ENCODE measurements at places on chromosomes 2 and 18.

DNA sequence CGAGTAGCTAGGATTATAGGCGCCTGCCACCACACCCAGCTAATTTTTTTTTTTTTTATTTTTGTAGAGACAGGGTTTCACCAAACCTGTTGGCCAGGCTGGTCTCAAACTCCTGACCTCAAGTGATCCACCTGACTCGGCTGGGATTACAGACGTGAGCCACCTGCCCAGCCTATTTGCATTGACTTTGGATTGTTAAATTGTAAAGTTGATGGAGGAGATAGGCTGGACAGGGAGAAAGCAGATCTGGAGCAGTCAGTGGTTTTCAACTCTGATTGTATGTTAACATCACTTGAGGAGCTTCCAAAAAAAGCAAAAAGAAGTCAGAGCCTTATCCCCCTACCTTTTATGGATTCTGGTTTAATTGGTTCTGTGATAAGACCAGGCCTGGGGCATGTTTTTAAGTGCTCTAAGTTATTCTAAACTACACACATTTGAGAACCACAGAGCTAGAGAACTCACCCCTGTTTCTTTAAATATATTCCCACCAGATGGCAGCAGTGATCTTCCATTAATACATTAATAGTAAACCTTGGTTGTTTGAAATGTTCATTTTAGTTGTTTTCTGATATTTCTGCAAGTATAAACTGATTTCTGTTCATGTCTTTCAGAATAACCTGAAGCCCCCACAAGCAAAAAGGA, 7.5 kb downstream of the C2orf49 start:
- DNase-seq: no peak

GRCh38 chr2:82339805-82340204, 2035.3 kb upstream of the LRRTM1 start:
- DNase-seq: no peak

GRCh38 chr2:203809084-203809521, 58.5 kb upstream of the CTLA4 start:
- DNase-seq: no peak

DNA sequence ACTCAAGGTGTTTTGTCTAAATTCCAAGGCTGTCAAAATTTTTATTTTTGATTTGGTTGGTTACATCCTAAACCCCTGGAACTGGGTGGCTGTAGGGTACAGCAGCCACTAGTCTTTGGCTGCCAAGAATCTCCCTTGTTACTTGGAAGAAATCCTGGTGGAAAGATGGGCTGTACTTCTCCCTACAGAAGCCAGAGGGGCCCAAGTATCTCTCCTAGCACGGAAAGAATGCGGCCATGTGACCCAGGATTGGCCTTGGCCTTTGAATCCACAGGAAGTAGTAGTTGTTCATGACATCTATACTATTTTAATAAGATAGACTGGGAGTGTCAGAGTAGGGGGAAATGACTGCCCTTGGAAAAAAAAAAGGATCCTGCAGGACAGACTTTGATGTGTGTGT, 54.4 kb upstream of the MYO3B start:
- DNase-seq: no peak

DNA sequence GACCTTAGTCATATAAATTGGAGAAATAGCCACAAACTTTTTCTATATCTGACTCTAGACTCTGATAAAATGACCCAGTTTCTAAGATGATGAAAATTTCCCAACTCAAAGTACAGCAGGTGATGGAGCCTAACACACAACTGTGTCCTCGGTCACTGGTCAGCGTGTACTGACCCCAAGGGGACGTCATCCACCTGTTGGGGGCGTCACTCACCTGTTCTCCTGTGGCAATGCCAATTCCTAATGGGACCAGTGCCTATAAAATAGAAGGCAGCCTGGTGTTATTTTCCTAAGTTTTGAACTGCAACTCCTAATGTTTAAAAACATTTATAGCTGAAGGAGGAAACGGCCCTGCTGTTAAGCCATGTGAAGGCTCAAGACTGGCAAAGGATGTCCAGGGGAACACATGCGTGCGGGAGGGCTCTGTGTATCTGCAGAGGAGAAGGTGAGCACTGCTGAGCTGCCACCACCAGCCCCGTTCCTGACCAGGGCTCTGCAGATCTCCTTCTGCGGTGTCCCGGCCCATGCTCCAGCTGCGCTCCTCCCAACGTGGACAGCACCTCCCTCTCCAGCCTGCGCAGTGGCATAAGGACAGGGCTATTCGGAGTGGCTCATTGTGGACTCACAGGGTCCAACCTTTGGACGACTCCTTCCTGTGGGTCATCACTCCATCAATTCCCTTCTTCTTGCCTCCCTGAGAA, 21.2 kb downstream of the TYMS start:
- DNase-seq: no peak

- DNase-seq: no peak
Measured at GRCh38 chr2:150404147-150404546, 83.3 kb downstream of the RND3 start.

DNA sequence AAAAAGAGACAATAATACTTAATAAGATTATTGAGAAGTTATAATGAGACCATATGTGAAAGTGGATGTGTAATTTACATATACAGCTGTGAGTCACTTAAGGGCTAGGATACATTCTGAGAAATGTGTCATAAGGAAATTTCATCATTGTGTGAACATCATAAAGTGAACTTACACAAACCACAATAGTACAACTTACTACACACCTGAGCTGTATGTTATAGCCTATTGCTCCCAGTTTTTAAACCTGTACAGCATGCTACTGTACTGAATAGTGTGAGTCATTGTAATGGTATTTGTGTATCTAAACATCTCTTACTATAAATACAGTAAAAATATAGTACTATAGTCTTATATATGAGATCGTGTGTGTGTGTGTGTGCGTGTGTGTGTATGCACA, 1420.3 kb upstream of the PIK3C3 start:
- DNase-seq: no peak

- no peak for DNase-seq
Measured at GRCh38 chr2:225670111-225670974, 270.8 kb downstream of the NYAP2 start.

DNA sequence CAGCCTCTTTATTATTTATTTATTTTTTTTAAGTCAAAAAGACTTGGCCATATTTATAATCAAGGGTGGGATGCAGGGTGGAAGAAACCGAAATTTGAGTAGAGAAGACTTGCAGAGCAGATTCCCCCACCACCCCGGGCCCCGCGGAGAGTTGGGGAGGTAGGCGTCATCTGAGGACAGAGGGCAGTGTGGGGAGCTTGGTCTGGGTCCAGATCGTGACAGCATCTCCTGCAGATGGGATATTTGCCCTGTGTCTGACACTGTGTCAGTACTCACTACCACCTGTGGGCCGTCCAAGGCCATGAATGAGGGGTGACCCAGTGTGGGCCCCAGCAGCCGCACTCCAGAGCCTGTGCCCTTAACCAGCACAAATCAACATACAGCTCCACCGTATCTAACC, 10.5 kb upstream of the PRELID3A start:
- no peak for DNase-seq

DNA sequence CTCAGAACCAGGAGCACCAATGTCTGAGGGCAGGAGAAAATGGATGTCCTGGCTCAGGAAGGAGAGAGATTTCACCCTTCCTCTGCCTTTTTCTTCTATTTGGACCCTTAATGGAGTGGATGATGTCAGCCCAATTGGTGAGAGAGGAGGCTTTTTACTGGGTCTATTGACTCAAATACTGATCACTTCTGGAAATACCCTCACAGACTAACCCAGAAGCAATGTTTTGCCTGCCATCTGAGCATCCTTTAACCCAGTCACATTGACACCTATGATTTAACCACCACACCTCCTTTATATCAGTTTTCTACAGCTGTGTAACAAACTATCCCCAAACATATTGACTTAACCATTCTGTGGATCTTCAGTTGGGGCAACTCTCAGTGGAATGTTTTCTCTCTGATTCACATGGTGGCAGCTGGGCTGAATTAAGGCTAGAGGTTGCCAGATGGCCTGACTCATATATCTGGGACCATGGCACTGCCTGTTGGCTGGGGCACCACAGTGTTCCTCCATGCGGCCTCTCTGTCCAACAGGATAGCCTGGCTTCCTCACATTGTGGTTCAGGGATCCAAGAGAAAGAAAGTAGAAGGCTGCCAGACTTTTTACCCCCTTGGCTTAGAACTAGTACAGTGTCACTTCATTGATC, 18.2 kb upstream of the MBOAT2 start:
- no peak for DNase-seq

- DNase-seq: no peak
Measured at GRCh38 chr2:43149482-43150107, 76.8 kb downstream of the ZFP36L2 start.

DNA sequence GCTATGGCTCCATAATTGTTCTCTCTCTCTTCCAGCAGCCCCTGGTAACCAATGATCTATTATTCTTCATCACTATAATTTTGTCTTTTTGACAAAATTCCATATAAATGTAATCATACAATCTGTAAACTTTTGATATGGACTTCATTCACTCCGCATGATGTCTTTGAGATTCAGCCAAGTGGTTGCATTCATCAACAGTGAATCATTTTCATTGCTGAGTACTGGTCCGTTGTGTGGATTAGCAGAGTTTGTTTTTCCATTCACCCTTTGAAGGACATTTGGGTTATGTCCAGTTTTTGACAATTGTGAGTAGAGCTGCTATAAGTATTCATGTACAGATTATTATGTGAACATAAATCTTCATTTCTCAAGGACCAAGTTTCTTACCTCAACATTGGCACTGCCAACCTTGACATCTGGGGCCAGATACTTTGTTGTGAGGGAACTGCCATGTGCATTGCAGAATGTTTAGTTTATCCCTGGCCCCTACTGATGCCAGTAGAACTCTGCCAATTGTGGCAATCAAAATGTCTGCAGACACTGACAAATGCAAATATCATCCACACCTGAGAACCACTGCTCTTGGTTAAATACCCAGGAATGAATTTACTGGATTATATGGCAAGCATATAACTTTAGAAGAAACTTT, 48.4 kb upstream of the BCL2L11 start:
- DNase-seq: no peak

DNA sequence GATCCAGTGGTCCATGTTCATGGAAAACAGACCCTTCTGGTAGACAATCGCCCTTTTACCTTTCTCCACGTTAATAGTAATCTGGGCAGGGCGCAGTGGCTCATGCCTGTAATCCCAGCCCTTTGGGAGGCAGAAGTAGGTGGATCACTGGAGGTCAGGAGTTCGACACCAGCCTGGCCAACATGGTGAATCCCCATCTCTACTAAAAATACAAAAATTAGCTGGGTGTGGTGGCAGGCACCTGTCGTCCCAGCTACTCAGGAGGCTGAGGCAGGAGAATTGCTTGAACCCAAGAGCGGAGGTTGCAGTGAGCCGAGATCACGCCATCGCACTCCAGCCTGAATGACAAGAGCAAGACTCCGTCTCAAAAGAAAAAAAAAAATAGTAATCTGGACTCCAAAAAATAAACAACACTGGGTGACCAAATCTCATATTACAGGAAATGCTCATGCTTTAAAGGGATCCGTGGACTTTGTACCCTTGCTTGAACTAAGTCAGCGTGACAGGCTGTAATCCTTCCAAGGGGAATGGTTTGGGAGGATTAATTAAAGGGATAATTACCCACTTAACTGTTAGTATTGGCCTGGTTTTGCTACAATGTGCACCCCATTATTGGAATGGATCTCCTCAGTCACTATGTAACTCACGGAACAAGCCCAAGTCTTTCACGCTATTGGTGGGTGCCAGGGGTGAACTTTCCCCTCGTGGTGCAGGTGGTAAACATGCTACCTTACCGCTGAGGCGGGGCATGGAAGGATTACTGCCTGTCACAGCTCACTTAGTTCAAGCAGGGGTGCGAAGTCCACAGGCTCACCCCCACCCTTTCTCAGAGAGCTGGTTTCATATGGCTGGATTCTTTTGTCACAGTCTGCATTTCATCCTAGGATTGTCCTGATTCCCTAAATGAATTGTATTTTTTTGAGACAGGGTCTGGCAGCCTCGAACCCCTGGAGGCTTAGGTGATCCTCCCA, 36.7 kb downstream of the PROC start:
- DNase-seq: no peak

- no peak for DNase-seq
Measured at GRCh38 chr18:52426462-52426861, 86.5 kb downstream of the DCC start.

GRCh38 chr2:102661846-102662245, 42.5 kb downstream of the SLC9A2 start:
- no peak for DNase-seq

- DNase-seq: no peak
Measured at GRCh38 chr2:59462422-59463197, 1090.8 kb downstream of the BCL11A start.

- no peak for DNase-seq
Measured at GRCh38 chr2:54461261-54461660, 5.1 kb downstream of the SPTBN1 start.

GRCh38 chr2:140639628-140640027, 1491.2 kb downstream of the LRP1B start:
- no peak for DNase-seq

DNA sequence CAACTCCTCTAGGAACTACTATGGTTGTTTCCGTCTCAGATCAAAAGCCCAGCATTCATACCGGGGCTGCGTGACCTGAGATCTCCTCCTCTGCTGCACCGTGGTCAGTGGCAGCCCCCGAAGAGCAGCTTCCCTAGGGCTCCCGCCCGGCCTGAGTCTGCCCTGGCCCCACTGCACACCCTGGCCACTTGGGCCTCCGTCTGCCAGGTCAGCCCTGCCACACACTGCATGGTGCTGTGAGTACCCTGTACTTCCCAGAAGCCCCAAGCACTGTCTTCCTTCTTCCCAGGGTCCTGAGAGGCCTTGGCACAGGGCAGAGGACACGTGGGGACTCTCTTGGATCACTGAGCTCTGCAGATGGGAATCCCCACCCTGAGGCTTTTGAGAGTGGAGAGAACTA, 81.5 kb upstream of the GPC1 start:
- no peak for DNase-seq

GRCh38 chr2:176493909-176494308, 224.7 kb downstream of the MTX2 start:
- no peak for DNase-seq

DNA sequence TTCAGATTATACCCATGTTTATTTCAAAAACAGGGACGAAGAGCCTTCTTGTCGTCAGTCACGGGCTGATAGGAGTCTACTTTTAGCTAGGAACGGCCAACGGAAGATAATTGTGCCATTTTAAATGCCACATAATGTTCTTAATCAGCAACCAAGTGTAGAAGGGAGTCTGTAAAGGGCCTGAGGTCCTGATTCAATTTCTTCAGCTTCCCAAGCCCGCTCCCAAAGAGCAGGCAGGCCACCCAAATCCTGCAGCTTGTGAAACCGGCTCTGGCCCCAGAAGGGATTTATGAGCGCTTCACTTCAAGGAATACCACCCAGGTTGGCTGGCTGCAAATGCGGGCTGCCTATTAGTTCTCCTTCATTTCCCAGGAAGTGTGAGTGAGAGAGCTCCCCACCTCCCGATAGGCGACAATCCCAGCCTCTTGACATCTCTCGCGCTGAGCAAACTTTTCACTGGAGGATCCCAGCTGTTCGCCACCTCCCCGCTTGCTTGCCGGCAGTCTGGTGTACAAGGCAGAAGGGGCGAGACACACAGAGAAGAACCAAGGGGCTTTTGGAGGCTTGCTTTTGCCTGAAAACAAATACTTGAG, 272.9 kb downstream of the CDH20 start:
- DNase-seq: no peak
